Camera-type eye (tissue), 1 donor: ENCODE measurements at places on chromosomes 5 and 9. TPM values are rescaled to one million over a fixed set of nuclear protein-coding genes. Genes with fewer than 3 reads are reported as not detected.

FAM221B gene
- not detected for total RNA-seq

ABLIM3 gene
- total RNA-seq: 13.1 TPM

HRCT1 gene
- total RNA-seq: not detected

MSX2 gene
- total RNA-seq: 0.82 TPM

RFESD gene
- total RNA-seq: 4.8 TPM

SAXO1 gene
- 0.05 TPM for total RNA-seq

ZFR gene
- total RNA-seq: 121 TPM
